Amygdala (tissue), 56 donors: ENCODE measurements at places on chromosomes 5 and 9.

DNA sequence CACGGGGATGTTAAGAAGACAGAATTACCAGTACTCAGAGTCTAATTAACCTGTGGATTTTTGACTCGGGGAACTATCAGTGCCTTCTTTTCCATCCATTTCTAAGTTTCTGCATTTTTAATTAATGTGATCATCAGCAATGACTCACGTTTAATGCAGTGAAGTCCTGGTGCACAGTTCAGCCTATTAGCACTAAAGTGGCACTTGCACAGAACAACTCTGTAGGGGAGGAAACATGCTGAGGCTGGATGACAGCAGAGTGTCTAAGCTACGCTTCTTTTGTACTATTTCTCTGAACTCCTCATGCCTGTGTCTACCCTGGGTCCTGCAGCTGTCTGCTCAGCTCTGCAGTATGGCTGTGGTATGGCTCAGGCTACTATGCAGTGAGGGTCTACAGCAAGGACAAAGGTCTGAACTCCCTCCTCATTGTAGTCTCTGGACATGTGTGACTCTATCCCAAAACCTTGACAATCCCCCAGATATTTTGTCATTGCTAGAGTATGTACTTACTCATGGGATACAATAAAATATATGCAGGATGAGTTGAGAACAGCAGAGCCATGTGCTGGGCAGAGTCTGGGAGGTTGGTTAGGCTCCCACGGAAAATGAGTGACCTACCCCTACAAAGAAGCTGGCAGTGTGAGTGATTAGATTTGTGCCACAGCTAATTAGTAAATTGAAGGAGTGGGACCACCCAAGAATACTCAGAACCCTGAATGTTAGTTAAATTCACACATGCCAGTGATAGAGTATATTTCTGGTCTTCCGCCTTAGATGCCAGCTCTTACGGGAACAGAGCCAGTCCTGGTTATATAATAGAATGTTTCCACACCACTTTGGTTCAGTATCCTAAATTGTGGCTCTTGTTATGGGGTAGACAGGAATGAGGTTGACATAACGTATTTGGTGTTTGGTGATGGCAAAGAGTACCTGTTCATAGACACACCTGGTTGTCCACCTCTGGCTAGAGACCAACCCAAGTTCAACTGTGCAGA, 148.0 kb downstream of the GHR start:
- DNase-seq: no peak

DNA sequence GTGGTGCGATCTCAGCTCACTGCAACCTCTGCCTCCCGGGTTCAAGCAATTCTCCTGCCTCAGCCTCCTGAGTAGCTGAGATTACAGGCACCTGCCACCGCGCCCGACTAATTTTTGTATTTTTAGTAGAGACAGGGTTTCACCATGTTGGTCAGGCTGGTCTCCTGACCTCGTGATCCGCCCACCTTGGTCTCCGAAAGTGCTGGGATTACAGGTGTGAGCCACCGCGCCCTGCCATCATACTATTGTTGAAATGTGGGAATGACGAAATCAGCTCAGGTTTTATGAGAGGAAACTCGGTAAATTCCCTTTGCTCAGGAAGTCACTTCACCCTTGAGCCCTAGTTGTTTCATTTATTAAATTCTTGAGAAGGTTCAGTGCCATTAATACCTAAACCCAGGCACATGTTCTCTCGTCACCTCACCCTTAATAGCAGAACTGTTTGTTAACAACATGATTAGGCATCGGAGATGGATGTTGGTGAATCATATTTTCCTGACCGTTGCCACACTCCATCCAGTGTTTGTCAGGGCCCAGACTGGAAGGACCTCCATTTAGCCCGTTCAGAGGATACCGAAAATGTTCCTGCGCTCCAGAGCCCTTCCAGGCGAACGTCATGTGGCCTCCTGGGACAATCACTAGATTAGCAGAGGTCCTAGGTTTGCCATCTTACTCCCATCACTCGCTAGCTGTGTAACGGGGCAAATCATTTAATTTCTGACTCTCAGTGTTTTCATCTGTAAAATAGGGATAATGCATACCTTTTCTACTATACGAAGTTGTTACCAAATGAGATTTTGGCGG, 20.0 kb upstream of the CREBRF start:
- DNase-seq: no peak

DNA sequence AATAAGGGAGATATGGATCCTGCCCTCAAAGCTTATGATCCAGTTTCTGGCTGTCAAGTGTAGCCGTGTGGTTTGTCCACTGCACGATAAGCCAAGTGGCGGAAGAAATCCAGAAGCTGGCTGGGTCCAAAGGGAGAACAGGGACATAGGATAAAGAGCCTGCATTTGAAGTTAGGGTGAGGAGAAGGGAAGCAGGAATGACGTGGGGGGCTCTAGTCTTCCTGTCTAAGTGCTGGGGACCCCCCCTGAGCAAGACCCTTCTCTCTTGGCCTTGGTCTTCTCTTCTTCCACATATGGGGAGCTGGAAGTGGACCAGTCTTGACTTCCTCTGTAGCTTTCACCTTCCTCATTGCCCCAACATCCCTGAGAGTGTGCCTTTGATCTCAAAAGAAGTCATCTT, 186.6 kb downstream of the FSTL4 start:
- DNase-seq: no peak

DNA sequence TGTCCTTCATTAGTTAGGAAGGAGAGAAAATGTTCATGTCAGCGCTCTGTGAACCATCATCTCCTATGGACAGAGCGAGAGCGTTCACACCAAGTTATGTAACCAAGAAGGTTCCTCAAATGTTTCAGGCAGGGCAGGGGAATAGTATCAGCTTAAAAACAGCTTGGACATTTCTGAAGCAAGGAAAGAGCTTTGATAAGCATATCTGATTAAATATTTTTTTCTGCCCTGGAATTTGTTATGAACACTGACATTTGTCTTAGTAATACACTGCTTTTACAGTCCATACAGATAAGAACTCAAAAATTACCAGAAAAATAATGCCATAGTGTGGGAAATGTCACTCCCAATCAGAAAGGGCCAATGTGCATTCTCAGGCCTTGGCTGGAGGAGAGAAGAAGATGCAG, 66.3 kb upstream of the LIFR start:
- no peak for DNase-seq

- DNase-seq: no peak
Measured at GRCh38 chr9:70947086-70947485, 174.3 kb downstream of the TRPM3 start.
